ENCODE measurements at places on chromosomes 1 and 21.

DNA sequence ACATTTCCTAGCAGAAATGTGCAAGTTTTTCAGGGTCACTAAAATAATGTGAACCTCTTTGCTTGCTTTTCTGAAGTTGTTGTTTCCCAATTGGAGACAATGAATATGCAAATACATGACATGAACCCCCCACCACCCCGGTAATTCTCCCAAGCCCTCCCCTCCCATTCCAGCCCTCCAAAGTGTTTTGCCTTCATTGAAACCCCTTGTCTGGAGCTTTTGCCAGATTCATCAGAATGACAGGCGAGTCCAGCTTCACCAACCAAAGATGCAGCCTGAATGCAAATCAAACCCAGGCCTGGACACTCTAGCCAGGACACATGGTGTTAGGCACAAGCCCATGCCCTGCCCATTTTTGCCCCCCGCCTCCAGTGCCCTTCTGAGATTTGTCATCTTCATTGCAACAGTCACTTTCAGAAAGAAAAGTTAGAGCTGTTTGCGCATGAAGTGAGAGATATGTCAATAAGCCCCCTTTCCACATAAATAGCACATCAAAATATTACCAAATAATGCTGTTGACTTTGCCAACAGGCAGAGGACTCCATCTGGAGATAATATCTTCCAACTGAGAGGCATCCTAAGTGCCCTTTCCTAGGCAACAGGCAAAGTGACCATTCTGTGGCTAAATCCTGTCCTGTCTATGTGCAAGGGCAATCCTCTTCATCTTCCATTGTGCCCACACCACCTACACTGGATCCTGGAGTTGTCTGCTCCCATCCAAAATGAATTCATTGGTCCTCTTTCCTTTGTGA is 145.6 kb upstream of the NFIA start:
- no peak for DNase-seq

- DNase-seq: no peak
Observed at GRCh38 chr1:229717786-229718576, 91.9 kb downstream of the URB2 start.

GRCh38 chr1:18816808-18817207 is 42.7 kb downstream of the TAS1R2 start:
- DNase-seq: no peak

DNA sequence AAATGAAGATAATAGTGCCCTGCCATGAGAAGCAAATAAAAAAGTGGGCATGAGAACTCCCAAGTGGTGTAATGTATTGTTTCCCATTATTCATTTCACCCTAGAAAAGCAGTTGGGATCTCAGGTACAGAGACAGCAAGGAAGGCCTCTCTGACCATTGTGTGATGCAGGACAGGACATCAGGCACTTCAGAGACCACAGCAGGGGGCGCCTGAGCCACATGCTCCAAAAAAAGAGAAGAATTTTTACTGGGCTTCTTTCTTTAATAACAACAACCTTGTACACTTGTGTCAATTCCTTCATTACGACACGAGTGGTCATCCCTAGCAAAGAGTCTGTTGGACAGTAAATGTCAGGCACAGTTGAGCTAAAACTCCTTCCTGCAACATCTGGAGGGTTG is 533.3 kb downstream of the OMA1 start:
- DNase-seq: no peak

DNA sequence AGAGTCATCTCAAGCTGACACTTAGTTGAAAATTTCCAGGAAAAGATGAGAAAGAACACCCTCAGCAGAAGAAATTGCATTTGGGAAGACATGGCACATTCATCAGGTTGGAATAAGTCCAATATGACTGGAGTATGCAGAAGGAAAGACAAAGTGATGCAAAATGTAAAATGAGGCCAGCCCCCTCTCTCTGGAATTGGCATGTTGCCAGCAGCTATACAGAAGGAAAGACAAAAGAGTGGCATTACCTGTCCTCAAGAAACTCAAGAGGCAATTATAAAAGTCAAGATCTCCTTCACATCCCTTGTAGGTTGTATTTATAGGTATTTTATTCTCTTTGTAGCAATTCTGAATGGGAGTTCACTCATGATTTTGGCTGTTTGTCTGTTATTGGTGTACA is 426.3 kb downstream of the AGBL4 start:
- DNase-seq: no peak

GRCh38 chr1:95625224-95625623 is 391.2 kb downstream of the RWDD3 start:
- DNase-seq: no peak

- DNase-seq: no peak
Observed at GRCh38 chr1:21742578-21742977, 40.4 kb downstream of the USP48 start.

GRCh38 chr1:13652238-13652637 is 47.8 kb upstream of the PRDM2 start:
- DNase-seq: no peak

- DNase-seq: peak; percentile 44
Observed at GRCh38 chr1:207499573-207499972, 3.6 kb downstream of the CR1 start.

GRCh38 chr21:36105327-36105842 is 29.5 kb upstream of the CBR3 start:
- no peak for DNase-seq

DNA sequence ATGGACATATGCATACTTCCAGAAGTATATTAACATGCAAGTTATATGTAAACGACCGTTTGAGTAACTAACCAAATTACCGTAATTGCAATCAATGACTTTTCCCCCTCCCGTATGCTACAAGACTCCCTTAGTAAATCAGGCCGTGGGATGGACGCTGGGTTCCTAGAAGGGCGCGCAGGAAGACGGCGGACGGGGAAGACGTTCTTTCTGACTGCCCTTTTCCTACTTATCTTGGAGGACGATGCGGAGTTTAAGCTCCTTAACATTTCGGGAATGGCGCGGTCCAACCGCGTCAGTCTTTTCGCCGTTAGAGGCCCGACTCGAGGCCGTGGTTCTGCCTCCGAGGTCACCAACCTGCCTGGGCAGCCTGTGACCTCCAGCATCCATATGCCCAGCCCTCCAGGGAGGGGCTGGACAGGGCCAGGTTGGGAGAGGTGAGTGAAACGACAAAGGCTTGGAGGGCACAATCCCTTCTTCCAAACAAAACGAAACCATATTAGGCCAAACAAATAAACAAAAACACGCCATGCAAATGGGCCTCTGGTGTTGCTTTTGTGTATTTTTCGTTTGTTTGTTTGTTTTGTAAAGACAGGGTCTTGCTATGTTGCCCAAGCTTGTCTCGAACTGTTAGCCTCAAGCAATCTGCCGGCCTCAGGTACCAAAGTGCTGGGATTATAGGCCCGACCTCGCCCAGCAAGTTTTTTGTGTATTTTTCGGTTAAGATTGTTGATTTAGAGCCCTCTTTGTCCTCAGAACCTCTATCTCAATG is 873 bp upstream of the PI4KB start:
- peak; percentile 61 for DNase-seq

DNA sequence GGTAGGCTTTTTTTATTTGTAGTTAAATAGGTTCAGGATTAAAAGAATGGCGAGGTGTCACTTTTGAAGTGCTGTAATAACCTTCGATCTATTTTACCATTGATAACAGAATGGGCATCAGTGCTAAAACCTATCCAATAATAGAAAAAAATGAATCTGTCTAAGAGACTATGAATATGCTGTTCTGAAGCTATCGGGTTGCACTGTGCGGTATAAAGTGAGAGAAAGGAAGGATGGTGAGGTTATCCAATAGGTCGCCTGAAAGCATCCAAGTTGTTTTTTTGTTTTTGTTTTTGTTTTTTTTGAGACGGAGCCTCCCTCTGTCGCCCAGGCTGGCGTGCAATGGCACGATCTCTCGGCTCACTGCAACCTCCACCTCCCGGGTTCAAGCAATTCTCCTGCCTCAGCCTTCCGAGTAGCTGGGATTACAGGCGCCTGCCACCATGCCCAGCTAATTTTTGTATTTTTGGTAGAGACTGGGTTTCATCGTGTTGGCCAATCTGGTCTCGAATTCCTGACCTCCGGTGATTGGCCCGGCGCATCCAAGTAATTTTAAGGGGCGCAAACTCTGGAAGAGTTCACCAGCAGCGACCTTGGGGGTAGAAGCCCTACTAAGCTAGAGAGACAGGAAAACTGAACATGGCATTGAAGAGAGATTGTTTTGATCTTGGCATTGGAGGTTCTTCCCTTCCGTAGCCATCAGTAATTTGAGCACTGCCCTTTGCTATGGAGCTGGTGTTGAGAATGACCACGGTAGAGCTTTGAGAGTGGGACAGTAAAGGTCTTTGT is 8.7 kb upstream of the MDM4 start:
- DNase-seq: peak; percentile 72

- DNase-seq: no peak
Observed at GRCh38 chr1:109901141-109901523, 9.5 kb upstream of the CSF1 start.

DNA sequence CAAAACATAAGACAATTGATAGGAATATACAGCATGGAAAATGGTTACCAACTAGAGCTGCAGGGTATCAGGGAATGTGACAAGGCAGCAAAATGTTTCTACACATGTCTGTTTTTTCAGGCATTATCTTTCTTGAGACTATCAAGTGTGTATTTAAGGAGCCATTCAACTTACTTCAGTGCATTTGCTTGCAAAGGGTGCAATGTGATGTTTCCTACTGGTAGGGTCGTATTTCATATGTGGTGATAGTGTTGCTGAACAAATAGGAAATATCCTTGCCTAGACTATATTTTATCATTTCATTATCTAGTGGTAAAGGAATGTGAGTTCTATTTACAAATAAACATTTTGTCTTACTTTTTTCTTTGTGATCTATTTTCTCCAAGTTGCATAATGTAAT is 42.4 kb downstream of the PTPRC start:
- no peak for DNase-seq

GRCh38 chr1:222165629-222166028 is 382.3 kb downstream of the HHIPL2 start:
- DNase-seq: no peak

DNA sequence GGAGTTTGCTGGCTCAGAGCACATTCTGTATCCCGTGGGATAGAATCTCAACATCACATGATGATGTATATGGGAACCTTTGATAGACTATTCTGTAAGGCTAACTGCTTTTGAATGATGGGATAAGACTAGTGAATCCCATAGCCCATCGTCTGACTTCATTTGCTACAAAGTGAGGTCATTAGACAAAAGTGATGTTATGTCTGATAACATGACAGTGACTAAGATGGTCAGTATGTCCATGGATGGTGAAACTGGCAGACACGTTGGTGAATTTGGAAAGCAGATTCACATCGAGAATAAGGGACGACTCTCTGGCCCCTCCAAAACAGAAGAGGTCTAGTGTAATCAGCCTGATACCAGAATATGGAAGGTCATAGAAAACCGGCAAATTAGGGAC is 108.4 kb downstream of the HHAT start:
- no peak for DNase-seq

DNA sequence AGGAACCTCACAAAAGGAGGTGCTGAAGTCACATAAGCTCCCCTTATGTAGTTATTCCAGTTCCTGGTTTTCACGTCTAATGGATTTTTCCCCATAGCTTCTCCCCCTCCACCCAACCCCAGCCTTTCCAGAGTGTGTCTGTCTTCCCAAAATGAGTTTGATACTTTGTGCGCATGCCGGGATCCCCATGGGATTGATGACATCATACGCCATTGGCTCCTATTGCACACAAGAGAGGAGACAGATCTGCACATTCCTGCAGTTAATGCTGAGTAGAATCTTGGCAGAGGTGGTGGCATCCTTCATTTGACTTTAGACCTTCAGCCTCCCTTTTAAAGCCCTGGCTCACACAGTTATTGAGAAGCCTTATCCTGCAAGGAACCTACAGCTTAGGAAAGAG is 71.4 kb downstream of the DDR2 start:
- DNase-seq: no peak

DNA sequence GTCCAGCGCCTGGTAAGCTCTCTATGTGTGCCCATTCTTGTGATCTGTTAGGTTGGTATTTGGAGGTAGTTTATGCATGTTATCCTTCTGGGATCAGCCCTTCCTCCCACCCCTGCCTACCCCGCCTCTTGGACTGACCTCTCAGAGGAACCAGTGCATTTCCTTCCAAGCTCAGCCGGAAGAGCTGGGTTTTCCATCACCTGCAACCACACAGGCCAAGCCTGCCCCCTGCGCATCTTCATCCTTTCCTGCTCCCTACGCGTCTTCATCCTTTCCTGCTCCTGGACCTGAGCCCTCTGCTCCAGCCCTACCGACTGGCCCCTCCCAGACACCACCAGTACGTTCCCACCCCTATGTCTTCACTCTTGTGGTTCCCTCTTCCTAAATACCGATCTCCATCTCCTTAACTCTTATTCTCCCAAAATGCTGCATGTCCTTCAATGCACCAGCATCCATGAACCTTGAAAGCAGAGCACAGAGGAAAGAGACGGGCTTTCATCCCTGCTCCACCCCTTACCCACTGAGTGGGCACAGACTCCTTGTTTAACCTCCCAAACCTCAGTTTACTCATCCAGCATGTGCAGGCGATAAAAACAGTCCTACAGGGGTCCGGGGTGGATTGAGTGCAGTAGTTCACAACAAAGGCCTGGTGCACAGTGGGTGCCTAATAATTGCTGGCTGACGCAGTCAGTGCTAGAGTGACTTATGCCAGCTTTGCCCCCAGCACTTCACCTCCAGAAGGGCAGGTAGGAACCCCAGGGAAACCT is 526.3 kb downstream of the MATN1 start:
- no peak for DNase-seq

DNA sequence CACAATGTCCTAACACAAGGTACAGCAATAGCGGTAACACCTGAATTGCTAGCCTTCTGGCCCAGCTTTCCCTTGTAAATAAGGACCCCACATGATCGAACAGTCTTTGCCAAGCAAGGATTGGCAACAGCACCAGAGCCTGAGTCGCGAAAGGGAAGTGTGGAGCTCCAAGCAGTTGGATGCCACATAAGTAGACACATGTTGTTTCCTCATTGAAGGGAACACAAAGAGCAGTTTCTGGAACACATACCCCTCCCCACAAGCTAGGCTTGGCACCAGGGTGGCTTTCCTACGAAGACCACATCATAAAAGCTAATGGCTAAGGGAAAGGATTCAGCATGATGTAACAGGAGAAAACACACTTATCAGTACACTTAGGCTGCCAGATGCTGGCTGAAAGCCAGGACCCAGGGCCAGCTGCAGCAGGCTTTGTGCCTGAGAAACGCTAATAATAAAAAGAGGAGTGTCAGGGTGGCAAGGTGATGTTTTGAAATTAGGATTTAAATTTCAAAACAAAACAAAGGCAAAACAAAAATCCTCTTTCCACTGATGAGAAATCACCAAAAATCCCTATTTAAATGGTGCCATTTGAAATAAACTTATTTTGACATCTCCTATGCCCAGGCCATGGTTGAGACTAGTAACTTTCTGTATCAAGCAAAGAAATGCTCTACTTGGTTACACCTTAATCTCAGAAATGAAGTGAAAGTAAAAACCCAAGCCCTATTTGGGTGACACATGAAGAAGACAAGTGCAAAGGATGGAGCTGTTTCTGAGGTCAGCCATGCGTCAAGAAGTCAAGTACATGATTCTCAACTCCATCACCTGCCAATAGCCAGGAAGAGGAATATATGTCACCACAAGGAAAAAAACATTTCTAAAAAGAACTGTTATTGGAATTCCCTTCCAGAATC is 11.9 kb upstream of the CPLANE2 start:
- peak; percentile 82 for DNase-seq

- DNase-seq: no peak
Observed at GRCh38 chr1:152328801-152329391, 3.9 kb upstream of the FLG start.

GRCh38 chr1:241310451-241310850 is 46.6 kb downstream of the RGS7 start:
- DNase-seq: no peak
